ENCODE measurements at places on chromosomes 16 and 17.

GRCh38 chr16:67312719-67313118 lies 13.8 kb downstream of the KCTD19 start:
- DNase-seq, result no peak

DNA sequence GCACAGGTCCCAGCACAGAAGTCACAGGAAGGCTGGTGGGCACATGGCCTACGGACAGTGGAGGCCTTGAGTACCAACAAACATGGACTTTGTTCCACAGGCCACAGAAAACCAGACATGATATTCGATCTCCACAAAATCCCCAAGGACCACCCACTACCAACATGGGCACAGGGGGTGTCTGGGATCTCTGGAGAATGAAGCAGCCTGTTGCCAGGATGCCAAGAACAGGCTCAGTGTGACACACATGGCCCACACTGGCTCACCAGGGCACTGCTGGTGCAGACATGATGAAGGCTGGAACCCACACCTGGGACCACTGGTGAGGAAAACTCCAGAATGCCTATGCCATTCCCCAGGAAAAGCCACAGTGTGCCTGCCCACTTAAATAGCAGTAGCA lies 120.2 kb downstream of the C16orf78 start:
- no peak for DNase-seq

DNA sequence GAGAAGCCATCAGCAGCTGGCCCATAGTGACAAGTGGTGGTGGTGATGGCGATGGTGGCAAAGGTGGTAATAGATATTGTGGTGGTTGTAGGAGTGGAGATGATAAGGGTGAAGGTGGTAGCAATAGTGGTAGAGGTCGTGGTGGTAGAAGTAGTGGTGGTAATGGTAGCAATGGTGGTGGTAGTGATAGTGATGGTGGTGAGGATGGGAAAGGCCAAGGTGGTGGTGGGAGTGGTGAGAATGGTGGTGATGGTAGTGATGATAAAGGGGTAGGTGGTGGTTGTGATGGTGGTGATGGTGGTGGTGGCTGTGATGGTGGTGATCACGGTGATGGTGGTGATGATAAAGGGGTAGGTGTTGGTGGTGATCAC lies 13.1 kb downstream of the CDH5 start:
- DNase-seq, result no peak

- DNase-seq, result no peak
These were observed 134.6 kb downstream of the CLEC16A start for GRCh38 chr16:11078812-11079459.

DNA sequence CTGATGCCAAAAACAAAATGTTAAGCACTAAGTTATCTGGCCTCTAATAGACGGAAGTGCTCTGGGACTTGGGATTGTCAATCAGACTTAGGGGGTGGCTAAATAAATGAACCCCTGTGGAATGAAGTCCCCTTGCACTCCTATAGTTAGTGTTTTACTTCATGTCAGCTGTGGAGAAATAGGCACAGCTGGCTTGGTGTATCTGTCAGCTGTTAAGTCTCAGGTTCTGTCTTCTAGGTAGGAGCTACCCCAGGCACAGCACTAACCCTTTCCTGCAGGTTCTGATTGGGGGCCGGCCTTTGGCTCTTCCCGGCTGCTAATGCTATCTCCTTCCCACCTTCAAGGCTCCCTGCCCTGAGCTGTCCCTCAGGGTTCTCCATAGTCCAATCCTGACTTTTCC lies 410.6 kb downstream of the UTP18 start:
- DNase-seq, result no peak

All from T follicular helper cell (primary cell).